Hepatocyte (in vitro differentiated cells): ENCODE measurements at places on chromosomes 7 and 10. TPM values are rescaled to one million over a fixed set of nuclear protein-coding genes. Genes with fewer than 3 reads are reported as not detected.
A peak's percentile ranks its signal among the peaks of the same experiment; 100 is the strongest.

PAX4 gene
- 0.24 and 0.30 TPM in 2 replicates for total RNA-seq

ENKUR gene
- total RNA-seq, result 1.4 and 3.1 TPM in 2 replicates

GRCh38 chr10:20956843-20957242 is 59.7 kb upstream of the NEBL start:
- H3K27me3 ChIP-seq, result no peaks in the 10 kb centered on the region
- no peak overlapping the region for H3K4me3 ChIP-seq
- no peaks in the 10 kb centered on the region for H3K36me3 ChIP-seq
- peaks cover 18% of the 10 kb centered on the region for H3K4me1 ChIP-seq
- H3K27ac ChIP-seq, result no peak overlapping the region

DNA sequence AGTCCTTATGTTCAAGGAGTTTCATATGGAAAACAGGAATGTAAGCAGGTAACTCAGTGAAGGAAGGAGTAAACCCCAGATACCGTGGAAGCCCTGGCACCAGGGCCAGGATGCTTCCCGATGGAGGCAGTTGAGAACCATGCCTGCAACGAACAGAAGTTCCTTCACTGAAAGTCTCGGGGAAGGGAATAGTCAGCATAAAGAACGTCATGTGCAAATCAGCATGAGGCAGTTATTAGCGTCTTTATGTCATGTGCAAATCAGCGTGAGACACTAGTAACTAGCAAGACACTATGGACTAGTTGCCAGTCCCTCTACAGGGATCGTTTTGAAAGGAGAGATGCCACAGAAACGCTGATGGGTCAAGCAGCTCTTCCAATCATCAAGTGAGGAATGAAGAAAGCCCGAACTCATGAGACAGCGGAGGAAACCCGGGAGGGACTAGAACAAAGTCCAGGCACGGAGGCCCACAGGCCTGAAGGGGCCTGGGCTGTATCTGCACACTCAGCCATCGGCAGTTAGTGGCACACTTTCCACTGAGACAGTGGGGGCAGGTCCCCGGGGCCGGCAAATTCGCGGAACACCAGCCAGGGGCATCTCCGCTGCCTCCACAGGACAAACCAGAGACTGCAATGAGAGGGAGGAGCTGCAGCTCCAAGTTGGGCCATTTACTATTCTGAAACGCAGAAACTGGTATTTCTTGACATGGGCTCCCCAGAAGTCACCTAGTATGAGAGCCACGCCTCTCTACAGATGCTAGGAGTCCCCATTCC is 109.6 kb downstream of the SFMBT2 start:
- no peak overlapping the region for H3K4me3 ChIP-seq
- peak; percentile 24 for DNase-seq
- peaks cover 17% of the 10 kb centered on the region for H3K4me1 ChIP-seq
- H3K27ac ChIP-seq, result peak overlapping the region; percentile 45

GRCh38 chr7:45914911-45915310 is 6.2 kb downstream of the IGFBP3 start:
- H3K4me3 ChIP-seq, result no peak overlapping the region
- H3K4me1 ChIP-seq, result no peaks in the 10 kb centered on the region
- no peaks in the 10 kb centered on the region for H3K36me3 ChIP-seq
- no peak overlapping the region for H3K27ac ChIP-seq
- peaks cover 19% of the 10 kb centered on the region for H3K27me3 ChIP-seq
- DNase-seq, result no peak

DNA sequence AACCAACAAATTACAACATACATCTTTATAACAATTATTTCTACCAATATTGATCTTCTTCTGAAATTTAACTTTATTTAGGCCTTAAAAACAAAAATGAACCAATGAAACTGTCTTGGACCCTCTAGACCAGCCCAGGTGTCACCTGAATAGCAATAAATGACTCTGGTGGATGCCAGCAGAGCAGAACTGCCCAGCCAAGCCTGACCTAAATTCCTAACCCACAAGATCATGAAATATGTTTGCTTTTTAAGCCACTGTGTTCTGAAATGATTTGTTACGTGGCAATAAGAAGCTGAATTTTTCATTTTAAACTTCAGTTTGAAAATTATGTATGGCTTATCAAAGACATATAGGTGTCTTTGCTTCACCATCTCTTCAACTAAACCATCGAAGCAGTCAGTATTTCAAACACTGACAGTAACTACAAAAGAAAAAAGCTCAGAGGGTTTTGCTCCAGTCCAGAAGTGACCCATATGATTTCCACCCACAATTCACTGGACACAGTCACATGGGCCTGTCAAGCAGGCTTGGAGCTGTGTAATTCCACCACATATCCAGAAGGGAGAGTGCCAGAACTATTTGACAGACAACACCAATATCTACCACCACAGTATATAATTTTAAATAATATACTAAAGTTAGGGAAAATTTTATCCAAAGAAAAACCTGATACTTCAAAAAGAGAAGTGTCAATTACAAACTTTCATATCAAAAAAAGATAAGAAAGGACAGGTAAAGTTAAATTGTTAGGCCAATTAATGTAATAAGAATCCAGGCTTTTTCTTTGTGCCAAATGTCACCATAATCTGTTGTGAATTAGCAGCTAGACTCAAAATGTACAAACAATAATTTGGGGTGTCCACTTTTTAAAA is 94.5 kb downstream of the KMT2C start:
- H3K4me3 ChIP-seq, result no peak overlapping the region
- peak; percentile 67 for DNase-seq
- no peak overlapping the region for H3K27ac ChIP-seq
- H3K36me3 ChIP-seq, result no peaks in the 10 kb centered on the region
- peaks cover 5% of the 10 kb centered on the region for H3K4me1 ChIP-seq

- no peaks in the 10 kb centered on the region for H3K36me3 ChIP-seq
- H3K4me3 ChIP-seq, result no peak overlapping the region
Measured at GRCh38 chr7:47529826-47530555, 51.9 kb downstream of the TNS3 start.

GRCh38 chr7:90595801-90596670 is at the start of gene CDK14:
CDK14 (plus strand) TSS chr7:90596321; CDS start chr7:90596628, 307 bp downstream.
- no peaks in the 10 kb centered on the region for H3K27me3 ChIP-seq
- peak; percentile 92 for DNase-seq
- H3K4me1 ChIP-seq, result no peaks in the 10 kb centered on the region
- peak within 1 kb of the TSS; percentile 87 for H3K27ac ChIP-seq
- peak within 1 kb of the TSS; percentile 88 for H3K4me3 ChIP-seq
